ENCODE measurements at places on chromosomes 1 and 21. TPM values are rescaled to one million over a fixed set of nuclear protein-coding genes. Genes with fewer than 3 reads are reported as not detected.
A peak's percentile ranks its signal among the peaks of the same experiment; 100 is the strongest.

DNA sequence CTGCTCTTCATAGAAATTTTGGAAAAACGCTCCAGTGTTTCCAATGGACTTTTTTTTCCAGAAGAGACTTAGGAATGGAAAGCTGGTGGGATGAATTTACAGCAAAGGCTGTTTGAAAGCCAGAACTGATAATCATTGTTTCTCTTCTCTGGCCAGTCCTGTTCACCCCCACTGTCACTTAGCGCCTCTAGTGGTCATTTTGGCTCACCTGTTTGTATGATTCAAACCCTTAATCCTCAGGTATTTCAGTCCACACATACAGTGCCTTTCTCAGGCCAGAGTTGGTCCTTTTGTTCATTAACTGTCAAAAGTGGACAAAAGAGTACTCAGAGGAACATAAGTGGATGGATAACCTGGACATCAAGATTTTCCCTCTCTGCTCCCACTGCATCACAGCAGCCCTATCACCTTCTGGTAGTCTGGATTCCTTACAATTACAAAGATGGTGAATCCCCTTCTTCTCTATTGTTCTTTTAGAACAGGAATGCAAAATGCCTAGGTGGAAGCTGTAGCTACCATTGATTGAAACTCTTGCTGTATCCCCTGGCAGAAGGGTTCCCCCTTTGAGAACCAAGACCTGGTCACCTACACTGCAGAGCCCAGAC is 177.6 kb upstream of the OLFM3 start:
- DNase-seq = no peak

DNA sequence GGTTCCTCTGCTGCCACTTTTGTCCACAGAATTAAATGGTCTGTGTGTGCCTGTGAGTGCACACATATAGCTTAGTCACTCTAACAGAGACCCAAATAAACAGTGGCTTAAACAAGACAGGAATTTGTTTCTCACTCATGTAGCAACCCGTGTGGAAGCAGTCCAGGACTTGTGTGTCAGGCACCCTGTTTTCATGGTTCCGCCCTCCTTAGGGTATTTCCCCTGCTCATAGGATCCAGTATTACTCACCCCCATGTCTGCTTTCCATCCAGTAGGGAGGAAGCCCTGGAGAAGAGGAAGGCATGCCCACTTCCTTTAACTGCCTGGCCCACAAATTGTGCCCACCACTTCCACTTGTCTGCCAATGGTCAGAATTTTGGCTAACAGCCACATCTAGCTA is 41.3 kb upstream of the TACSTD2 start:
- peak; percentile 72 for DNase-seq

DNA sequence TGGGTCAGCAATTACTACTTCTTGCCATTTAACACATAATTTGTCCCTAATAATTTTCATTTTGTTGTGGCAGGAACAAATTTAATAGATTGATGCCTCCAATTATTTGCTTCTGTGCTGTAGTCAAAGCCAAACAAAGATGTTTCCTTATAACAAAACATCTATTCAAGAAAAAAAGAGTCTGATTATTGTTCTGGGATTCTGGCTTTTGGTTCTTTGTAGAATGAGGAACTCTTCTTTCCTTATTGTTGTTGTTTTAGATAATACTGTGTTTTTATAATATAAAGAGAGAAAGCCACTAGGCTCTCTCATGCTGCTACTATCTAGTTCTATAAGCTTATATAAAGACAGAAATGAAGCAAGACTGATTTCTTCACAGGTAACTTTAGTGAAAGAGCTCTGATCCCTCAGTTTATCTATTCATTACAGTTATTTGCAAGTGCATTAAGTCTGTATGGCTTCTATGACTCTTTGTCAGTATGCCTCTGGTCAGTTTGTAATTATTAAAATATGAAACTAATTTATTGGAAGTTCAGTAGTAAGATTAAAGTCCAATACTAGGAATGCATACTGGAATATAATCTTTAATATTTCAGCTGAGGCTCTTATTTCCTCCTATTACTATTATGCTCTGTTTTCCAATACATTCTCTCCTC is 37.4 kb downstream of the PRKACB start:
- no peak for DNase-seq

- peak; percentile 95 for DNase-seq
These were observed 12.7 kb downstream of the TFF2 start for GRCh38 chr21:42337830-42338728.

- no peak for DNase-seq
These were observed 344.2 kb downstream of the RGS7 start for GRCh38 chr1:241012708-241013340.

GRCh38 chr1:64209221-64209620 is 5.8 kb downstream of the UBE2U start:
- no peak for DNase-seq

DNA sequence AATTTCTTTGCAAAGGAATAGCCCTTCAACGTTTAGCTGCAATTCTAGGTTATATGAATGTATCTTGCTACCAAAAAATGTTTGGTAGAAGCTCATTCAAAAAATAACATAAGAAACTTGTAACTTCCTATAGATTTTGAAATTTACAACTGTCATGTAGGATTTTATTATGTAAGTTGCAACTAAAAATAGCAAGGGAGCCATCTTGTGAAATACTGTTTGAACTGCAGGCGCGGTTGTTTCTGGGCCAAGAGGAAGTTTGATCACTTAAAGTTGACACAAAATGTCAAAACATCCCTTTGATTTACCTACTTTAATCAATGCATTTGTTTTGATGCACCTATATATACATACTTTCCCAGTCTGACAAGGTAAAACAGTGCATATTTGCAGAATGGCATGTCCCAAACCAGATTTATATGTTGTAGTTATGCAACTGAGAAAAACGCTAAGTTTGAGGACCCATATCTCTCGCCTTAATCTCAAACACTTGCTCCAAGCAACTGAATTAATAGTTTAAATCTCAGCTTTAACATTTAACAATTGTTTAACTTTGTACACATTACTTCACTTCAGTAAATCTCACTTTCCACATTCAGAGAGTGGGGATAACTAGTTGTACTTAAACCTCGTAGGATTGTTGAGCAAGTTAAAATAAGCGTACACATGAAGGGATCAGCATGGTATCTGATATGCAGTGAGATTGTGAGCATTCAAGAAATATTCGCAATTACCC is 63.9 kb downstream of the KCNK2 start:
- peak; percentile 49 for DNase-seq

DNA sequence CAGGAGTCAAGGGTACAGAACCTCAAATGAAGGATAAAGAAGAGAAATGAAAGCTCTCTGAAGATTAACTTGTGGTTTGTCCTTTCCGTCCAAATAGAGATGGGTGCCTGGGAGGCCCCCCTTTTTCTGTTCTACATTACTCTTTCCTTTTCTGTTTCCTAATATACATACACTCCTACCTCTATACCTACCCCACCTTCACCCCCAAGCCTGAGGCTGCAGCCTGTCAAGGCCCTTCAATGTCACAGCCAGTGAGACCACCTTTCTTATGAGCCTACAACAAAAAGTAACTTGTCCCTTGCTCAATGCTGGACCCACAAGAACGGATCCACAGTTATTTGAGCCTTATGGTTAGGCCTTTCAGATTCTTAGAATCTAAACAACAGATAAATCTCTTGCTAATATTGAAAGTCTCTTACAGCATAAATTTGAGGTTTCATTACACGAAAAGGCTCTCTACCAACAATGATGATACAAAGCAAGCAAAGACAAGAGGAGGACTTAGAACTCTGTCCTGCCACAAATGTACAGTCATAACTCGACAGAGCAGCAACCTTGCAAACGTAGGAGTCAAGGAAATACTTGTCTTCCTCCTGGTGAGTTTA is 4.1 kb upstream of the TRAF3IP3 start:
- no peak for DNase-seq

DNA sequence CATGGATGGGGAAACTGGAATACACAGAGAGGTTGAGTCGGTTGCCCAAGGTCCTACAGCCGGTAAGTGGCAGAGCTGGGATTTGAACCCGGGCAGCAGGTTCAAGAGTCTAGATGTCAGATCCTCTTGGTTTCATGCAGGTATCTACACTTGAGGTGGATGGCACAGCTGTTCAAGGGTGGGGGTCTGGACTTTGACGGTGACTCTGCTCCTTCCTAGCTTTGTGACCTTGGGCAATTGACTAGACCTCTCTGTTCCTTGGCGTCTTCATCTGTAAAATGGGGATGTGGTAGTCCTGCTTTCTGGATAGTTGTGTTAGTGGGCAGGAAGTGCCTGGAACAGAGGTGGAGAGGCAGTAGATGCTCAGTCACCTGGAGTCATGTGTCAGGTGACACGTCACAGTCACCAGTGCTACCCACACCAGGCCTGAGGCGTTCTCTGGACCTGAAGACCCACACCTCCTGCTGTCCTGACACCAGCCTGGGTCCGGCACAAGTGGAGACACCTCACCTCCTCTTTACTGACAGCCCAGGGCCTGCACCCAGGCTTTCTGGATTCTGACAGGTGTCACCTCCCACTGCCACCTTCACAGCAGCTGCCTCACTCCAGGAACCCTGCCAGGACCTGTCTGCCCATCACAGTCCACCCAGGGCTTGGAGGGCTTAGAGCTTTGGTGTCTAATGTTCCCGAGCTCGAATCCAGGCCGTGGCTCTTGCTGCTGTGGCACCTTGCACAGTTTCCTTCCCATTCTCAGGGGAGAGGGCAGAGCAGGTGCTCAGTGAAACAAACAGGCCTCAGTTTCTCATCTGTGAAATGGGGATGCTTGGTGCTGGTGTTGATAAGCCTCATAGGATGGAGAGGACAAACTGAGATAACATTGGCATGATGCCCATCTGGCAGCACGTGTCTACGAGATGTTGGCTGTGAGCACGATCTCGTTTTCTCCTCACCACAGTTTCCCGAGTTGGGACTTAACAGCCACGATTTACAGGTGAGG is 83.2 kb upstream of the RUNX3 start:
- no peak for DNase-seq

GRCh38 chr1:66840929-66841328 is 39.9 kb upstream of the INSL5 start:
- DNase-seq = no peak

GRCh38 chr1:38135625-38136414 is 89.2 kb upstream of the POU3F1 start:
- DNase-seq = no peak

DNA sequence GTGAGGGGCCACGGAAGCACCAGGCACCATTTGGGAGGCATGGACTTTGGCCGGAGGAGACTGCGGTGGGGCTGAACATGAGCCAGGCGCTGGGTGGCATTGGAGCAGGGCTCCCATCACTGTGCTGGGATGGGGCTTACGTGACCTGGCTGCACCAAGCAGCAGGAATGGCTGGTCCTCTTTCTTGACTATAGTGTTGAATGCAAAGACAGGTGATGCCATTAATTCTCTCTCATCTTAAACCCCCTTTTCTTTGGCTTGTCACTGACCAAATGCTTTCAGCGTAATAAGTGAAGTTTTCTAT is 447.9 kb downstream of the CAMTA1 start:
- DNase-seq = no peak

DNA sequence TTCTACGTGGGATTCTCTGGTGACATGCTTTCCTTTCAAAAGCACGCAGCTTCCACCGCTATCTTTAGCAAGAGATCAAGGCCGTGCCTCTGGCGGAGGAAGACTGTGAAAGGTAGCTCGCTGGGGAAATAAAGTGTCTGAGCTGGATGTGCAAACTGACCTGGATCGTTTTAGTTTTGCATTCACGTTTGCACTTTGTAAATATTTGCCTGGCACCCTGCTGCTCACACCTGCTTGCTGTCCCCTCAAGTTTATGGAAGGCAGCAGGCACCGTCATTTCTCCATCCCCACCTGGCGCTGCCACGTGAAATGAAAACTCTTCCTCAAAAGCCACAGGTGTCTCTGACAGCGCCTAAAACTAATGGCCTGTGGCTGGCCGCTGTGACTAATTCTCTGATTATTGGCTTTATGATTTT is 44.0 kb upstream of the TARDBP start:
- peak; percentile 64 for DNase-seq

GRCh38 chr1:161083748-161084596 is 5.4 kb downstream of the NECTIN4 start:
- DNase-seq = peak; percentile 49

GRCh38 chr1:18263547-18264120 is 156.0 kb downstream of the IGSF21 start:
- no peak for DNase-seq

GRCh38 chr1:17750333-17750732 is 4.8 kb upstream of the ACTL8 start:
- no peak for DNase-seq

- DNase-seq = no peak
These were observed 552.5 kb upstream of the ADAMTS5 start for GRCh38 chr21:27519361-27519760.

DNA sequence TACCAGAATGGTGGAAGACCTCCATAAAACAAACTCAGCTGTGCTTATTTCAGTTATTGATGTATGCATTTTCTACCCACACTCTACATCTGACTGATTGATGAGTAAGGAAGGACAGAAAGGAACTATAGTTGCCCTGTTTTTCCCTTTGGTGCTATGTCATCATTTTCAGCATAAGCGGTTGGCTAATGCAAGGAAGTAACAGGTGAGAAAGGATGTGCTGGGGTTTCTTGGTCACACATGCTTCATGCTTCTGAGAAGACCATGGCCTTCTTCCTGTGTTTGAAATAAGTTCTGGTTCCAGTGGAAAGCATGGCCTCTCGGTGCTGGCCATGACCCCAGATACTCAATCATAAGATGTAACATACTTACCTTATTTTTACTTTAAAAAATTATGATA is 541.2 kb downstream of the PTPRU start:
- DNase-seq = no peak

GRCh38 chr1:43532716-43533115 is 2.0 kb downstream of the PTPRF start:
- no peak for DNase-seq

- no peak for DNase-seq
These were observed 96.9 kb downstream of the RGL1 start for GRCh38 chr1:183901748-183902330.

DNA sequence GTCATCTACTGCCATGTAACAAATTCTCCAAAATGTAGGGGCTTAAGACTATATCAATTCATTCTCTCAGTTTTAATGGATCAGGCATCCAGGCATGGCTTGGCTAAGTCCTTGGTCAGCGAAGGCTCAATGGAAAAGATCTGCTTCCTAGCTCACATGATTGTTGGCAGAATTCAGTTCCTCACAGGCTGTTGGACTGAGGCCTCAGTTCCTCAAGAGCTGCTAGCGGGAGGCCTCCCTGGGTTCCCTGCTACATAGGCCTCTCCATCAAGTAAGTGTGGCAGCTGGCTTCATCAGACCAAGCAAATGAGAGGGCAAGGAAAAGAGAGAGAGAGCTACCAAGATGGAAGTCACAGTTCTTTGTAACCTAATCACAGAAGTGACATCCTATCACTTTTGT is 19.6 kb upstream of the EYA3 start:
- DNase-seq = no peak

GRCh38 chr1:47468709-47469389 is 31.0 kb downstream of the FOXD2 start:
- DNase-seq = no peak

Gene CYP4X1
- 10.7 TPM for total RNA-seq

Gene C1orf216
- 6.4 TPM for total RNA-seq

Gene PRDM15
- total RNA-seq = 2.6 TPM

Gene SLAMF8
- not detected for total RNA-seq

Gene PDE9A
- 6.4 TPM for total RNA-seq

Gene MAP10
- not detected for total RNA-seq

Gene LRRC38
- 0.37 TPM for total RNA-seq

Gene LRRC7
- total RNA-seq = 0.29 TPM

Gene SPATA17
- total RNA-seq = 2.3 TPM

Gene RBM34
- total RNA-seq = 34.1 TPM

Gene DNTTIP2
- 107 TPM for total RNA-seq

Gene NBPF19
- total RNA-seq = 30.9 TPM

Gene CYYR1
- total RNA-seq = 6.8 TPM

Gene TCHHL1
- not detected for total RNA-seq

Gene FALEC
- not detected for total RNA-seq

Gene DHRS3
- total RNA-seq = 75.8 TPM

Gene GPR153
- total RNA-seq = 3.6 TPM

Gene OR14K1
- total RNA-seq = not detected
